ENCODE measurements at places on chromosomes 2 and 18.

DNA sequence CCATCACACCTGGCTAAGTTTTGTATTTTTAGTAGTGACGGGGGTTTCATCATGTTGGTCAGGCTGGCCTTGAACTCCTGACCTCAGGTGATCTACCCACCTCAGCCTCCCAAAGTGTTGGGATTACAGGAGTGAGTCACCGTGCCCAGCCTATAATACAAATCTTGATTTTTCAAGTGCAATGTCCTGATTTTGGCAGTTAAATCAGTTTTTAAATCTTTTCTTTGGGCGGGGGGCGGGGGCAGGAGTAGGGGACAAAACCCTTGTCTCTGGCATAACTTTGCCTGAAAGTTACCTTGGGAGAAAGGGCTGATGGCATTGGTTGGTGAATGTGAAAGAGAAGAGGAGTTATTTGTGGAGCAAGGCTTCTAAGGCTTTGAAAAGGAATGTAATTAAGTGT lies 12.3 kb downstream of the GALNT1 start:
- DNase-seq = no peak

GRCh38 chr2:34001557-34001956 lies 402.5 kb upstream of the FAM98A start:
- no peak for DNase-seq

- DNase-seq = no peak
Measured at GRCh38 chr2:46422717-46423394, 56.5 kb upstream of the TMEM247 start.

DNA sequence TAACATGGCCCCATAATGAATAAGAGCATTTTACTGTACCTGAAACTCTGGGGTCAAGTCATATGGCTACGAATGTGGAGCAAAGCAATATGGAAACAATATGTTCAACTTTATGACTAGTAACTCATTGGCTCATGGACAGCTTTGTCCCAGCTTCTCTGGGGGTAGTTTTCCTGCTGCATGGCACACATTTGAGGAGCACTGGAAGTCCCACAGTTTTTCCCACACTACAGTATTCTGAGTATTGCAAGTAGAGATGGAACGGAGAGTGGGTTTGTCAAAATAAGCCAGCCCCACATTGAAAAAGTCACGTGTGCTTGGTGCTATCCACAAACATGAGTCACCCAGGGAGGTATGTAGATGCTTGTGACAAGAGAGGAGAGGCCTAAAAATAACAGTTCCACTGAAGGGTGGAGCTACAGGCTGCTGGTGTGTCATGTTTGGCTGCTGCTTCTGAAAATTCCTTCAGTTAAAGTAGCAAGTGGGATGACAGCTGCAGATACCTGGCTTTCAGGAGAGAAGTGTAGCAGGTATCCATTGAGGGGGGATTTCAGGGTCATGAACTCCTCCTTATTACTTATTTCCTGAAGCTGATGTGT lies 48.2 kb upstream of the CTAGE1 start:
- DNase-seq = no peak

DNA sequence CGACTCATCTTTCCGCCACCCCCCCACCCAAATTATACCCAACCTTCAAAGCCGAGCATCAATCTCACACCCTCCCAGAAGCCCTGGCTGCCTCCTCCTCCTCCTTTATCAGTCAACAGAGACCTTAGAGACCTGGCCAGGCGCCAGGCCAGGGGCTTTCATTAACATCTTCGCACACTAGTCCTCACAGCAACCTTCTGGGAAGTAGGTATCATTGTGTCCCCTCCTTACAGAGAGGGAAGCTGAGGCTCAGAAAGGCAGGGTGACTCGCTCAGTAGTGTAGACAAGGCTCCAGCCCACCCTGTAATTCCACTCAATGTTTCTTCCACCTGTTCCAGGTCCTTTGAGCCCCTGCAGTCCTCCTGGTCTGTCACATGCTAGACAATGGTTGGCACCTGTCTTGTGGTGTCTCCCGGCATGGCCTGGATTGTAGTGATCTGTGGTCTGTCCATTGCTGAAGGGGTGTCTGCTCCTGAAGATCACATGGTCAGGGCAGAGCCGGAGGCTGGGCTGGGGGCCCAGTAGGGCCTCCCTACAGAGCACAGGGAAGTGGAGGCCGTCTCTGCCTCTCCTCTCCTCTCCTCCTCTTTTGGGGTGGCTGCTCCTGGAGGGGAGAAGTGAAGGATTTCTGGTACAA lies 36.0 kb downstream of the KLHL29 start:
- no peak for DNase-seq

DNA sequence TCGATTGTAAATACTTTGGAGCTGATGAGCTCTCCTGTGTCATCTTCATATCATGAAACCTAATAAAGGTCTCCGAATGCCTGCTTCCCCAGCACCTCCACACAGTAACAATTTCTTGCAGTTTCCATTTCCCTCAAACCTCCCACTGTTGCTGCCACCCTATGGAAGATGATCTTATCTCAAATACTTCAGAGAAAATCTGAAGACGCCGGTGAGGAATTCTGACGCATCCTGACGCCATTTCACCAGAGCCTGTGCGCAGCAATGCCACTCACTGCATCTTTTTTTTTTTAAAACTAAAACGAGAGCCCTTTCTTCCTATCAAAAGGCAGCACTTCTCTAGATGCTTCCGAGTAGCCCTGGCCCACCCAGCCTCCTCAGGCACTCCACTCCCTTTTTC lies 31.9 kb upstream of the GNAL start:
- DNase-seq = no peak

DNA sequence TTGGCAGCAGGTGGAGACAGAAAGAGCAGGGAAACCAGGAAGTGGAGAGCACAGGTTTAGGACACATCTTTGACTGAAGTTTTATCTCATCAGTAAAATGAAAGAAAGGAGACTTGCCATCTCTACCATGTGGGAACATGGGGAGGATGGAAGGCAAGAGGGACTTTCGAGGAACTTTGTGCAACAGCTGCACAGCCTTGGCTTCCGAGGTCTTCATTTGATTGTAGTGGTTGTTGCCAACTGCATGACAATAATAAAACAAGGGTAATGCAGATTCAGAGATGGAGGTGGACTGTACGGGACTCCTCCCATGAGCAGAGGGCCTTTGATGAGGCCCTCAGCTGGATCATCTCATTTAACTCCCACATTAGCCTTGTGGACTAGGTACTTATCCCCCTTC lies 49.3 kb upstream of the FZD7 start:
- no peak for DNase-seq

- no peak for DNase-seq
Measured at GRCh38 chr2:25566094-25566493, 107.3 kb downstream of the DTNB start.

- DNase-seq = no peak
Measured at GRCh38 chr2:181411105-181411849, 45.9 kb upstream of the ITGA4 start.

DNA sequence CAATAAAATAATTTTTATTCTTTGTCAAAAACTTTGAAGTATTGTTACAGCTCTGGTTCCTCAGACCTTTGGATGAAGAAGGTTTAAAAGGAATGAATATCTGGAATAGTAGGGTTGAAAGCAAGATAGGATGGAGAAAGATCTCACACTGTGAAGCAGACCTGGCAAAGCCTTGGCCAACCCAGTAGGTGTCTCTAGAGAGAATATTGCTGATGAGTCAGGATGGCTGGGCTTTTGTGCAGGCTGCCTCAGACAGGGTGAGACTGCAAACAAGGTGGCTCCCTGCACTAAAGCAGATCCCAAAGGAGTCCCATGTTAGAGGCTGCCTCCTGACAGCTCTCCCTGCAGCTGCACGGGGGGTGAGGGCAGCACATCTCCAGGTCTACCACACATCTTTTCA lies 226.0 kb upstream of the ITGA4 start:
- no peak for DNase-seq

DNA sequence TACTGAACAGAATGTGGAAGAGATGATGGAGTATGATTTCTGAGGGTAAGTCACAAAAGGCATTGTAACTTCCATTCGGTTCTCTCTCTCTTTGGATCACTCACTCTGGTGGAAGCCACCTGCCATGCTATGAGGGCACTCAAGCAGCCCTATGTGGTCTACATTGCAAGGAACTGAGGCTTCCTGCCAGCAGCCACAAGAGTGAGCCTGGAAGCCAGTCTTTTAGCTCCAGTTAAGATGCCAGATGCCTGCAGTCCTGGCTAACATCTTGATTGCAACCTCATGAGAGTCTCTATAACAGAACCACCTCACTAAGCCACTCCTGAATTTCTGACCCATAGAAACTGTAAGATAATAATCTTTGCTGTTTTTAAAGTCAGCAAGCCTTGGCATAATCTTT lies 935.7 kb downstream of the LRP1B start:
- no peak for DNase-seq

DNA sequence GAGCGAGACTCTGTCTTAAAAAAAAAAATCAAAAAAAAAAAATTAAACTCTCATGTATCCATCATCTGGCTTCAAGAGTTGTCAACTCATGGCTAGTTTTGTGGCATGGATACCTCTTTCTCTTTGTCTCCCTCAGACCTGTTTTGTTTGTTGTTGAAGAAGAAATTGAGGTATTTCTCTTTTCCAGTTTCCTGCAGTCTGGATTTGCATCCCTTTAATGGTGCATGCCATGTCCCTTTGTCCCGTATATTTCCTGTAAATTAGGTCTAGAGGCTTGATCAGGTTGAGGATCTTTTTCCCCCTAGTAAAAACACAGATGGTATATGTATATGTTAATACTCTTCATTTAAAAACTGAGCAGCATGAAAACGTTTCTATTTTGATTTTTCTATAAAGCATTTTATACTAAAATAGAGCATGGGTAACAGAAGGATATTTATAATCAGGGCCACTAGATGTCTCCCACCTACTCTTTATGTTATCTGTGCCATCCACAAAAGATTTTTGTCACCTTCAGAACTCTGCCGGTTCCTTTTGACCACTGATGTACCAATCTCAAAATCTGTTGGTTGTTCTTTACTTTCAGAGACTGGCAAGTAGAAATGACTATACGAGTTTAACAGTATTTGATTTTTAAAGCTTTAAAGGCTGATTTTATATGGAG lies 80.1 kb downstream of the GALNT1 start:
- DNase-seq = no peak

DNA sequence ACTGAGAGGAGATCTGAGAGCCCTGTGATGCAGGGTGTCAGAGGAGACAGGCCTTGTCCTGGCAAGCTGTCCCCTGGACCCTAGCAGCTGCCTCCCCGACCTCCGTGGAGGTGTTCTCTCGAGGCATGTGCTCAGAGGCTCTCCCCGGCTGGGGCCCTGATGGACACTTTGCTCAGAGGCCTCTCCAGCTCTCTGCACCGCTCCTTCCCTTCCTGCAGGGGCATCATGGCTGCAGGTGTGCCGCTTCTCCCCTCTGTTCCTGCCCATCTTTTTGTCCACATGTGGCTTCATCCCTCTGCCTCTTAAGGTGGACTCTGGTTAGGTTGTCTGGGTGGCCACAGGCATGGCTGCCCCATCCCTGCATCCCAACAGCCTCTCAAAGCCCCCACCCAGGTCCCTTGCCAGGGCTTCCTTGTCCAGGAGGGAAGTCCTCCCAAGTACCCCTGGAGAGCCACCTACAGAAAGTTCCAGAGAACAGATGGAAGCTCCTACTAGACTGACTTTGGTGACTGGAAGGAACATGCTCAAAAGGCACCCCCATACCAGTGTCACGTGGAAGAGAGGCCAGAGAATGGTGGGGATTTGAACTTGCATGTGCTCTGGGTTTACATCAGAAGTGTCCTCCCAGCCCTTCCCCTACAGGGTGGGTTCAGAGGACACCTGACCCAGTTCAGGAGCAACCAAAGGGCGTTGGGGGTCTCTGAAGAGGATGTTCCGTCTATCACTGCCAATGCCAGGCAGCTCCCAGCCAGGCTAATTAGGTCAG lies 120.4 kb downstream of the KLHL29 start:
- no peak for DNase-seq

GRCh38 chr2:195694553-195694952 lies 37.5 kb downstream of the SLC39A10 start:
- DNase-seq = no peak

All from activated gamma-delta T cell (primary cell).